ENCODE measurements at places on chromosomes 16 and 17.

GRCh38 chr16:785563-786535, 2.3 kb downstream of the RPUSD1 start:
- DNase-seq, result no peak

GRCh38 chr17:28320215-28321061, 1.4 kb downstream of the TMEM97 start:
- no peak for DNase-seq

DNA sequence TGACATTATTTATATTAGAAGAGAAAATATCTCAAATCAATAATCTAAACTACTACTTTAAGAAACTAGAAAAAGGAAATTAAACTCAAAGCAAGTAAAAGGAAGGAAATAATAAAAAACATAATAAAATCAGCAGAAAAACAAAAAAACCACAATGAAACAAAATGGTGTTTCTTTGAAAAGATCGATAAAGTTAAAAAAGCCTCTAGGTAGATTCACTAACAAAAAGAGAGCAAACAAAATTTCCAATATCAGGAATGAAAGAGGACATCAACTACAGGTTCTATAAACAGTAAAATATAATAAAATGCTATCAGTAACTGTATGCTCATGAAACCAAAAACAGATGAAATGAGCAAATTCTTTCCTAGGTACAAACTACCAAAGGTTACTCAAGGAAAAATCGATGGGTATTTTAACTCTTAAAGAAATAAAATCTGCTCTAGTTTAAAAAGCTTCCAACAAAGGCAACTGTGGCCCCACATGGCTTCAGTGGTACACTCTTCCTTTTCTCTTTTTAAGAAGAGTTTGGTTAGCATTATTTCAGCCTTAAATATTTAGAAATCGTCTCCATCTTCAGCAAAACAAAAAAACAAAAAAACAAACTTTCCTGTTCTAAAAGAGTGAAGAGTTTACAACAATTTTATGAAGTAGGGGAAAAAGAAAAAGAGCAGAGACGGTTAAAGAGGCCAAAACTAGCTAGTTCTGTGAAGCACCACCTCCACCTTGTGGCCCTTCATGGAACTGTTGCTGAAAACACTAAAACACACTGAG, 102.2 kb downstream of the TRIM37 start:
- DNase-seq, result no peak

DNA sequence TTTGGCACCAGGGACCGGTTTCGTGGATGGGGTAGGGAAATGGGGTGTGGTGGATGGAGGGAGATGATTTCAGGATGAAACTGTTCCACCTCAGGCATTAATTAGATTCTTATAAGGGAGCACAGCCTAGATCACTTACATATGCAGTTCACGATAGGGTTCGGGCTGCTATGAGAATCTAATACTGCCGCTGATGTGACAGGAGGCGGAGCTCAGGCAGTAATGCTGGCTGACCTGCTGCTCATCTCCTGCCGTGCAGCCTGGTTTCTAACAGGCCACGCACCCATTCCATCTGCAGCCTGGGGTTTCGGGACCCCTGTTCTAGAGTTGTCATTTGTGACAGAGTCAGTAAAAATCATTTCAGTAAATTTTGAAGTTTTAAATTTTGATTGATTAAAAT, 99.7 kb downstream of the CHD9 start:
- no peak for DNase-seq

DNA sequence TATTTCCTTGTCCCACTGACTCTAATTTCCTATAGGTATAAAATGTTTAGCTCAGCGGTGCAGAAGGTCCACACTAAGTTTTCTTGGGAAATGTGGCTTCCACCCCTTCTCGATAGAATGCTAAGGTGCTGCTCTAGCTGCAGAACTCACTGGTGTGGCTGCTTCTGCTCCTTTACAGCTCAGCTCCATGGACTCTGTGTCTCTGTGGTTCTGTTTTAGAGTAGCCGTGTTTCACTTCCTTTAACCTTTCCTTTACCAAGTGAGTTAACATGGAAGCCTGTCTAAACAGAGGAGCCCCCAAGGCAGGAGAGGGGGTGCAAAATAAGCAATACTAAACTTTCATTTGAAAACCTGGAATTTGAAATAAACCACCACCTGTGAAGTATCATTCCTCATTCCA, 65.3 kb downstream of the SPECC1 start:
- DNase-seq, result no peak

Measured in vagina (tissue), 2 donors.